Renal cortex interstitium (tissue), 15 donors: ENCODE measurements at places on chromosomes 3 and 15. TPM values are rescaled to one million over a fixed set of nuclear protein-coding genes. Genes with fewer than 3 reads are reported as not detected.
A peak's percentile ranks its signal among the peaks of the same experiment; 100 is the strongest.

DNA sequence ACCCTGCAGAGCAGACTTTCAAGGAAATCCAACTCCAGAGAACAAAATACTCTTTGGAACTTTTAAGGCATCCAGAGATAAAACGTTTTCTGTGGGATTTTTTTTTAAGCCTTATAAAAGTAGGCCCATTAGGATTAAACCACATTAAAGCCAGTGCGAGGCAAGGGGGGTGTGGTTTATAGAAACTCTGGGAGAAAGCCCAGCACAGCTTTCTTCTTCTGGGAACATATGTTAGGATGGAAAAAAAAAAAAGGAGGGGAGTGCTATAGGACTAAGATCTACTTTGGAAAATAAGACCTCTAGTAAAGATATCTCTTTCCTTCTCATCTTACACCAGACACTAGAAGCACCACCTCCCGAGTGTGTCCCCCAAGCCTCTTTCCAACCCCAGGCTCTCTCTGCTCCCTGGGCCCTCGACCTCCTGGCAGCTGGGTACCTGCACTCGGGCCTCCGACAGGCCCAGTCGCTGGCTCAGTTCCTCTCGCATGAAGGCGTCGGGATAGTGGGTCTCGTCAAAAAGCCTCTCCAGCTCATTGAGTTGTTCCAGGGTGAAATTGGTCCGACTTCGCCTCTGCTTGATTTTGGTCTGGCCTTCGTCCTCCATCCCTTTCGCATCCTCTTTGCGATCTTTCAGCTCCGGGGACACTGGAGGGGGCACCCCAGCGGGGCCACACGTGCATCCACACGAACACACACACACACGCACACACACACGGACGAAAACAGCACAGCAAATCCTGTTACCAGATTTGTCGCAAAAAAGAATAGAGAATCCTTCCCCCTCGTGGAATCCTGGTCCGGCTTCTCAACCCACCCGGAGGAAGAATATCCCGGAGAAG lies 3.8 kb downstream of the SHOX2 start:
- DNase-seq: no peak

DNA sequence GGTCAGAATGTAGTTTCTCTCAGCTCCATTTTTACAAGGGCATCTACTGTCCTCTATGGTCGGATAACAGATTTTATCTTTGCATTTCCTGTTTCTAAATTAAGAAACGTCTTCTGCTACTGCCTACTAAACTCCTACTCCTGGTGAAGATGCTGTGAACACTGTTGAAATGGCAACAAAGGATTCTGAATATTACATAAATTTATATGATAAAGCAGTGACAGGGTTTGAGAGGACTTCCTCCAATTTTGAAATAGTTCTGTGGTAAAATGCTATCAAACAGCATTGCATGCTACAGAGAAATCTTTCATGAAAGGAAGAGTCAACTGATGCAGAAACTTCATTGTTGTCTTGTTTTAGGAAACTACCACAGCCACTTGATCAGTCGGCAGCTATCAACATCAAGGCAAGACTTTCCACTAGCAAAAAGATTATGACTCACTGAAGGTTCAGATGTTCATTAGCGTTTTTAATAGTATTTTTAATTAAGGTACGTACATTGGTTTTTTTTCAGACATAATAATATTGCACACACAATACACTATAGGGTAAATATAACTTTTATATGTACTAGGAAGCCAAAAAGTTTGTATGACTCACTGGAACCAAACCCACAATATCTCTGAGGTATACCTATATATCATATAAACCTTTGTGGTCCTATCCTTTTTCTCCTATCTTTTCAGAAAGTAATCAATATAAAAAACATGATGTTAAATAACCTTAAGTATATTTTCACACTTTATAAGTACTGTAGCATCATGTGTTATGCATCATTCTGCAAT lies 156.1 kb downstream of the STAG1 start:
- DNase-seq: no peak

- no peak for DNase-seq
These were observed 19.1 kb upstream of the ATP13A3 start for GRCh38 chr3:194505791-194506415.

DNA sequence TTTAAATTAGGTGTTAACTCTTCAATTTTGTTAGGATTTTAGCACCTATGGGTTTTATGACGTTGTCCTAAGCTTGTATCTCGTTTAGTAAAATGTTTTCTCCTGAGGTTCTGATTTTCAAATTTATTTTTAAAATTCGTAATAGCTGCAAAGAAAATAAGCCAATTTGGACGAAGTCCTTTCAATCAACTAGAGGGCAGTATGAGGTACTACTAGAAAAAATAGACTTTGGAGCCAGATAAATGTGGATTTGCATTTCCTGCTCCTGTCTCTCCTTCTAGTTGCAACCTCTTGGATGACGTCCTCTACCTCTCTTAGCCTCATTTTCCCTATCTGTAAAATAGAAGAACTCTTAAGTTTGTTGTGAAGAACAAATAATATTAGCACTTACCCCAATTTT lies 81.1 kb downstream of the SLTM start:
- DNase-seq: no peak

DNA sequence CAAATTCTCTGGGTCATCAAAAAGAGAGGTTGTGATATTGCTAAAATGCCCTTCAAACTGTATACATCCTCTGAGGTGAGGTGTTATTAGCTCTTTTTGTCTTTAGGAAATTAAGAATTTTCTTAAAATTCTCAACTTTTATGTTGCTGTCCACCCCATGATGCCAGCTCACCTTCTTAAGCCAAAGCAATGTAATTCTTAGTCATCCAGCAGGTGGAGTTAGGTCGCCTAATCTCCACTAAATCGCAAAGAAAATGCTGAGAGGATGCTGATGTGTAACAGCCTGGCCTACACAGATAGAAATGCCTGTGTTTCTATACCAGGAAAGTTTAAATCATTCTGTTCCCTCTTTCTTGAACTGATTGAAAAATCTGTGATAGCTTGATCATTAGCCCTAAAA lies 770.2 kb upstream of the ALCAM start:
- peak; percentile 17 for DNase-seq

DNA sequence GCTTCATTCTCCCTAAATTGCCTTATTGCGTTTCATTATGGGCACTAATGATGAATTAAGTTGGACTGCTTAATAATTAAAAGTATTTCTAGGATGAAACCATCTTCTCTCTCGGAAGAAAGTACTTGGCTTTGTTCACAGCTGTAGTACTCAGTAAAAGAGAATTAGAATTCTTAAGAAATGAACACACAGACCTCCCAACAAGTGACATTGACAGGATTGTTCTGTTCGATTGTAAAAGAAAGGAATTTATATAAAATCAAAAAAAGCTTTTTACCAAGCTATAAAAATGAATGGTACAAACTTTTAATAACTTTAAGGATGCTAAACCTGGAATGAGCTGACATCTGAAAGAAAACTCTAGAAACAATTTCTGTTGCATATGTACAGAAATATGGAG lies 416.4 kb upstream of the THRB start:
- DNase-seq: no peak

DNA sequence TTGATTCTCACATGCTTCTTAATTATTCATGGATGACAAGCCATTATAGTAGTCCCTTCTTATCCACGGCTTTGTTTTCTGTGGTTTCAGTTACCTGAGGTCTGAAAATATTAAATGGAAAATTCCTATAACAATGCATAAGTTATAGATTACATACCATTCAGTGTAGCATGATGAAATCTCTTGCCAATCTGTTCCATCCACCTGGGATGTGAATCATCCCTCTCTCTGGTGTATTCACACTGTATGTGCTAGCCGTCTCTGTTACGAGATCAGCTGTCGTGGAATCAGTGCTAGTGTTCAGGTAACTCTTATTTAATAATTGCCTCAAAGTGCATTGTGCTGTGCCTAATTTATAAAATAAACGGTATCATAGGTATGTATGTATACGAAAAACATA lies 5.2 kb downstream of the WDR5B start:
- DNase-seq: no peak

GRCh38 chr15:40796041-40796440 lies 10.8 kb upstream of the ZFYVE19 start:
- DNase-seq: no peak

DNA sequence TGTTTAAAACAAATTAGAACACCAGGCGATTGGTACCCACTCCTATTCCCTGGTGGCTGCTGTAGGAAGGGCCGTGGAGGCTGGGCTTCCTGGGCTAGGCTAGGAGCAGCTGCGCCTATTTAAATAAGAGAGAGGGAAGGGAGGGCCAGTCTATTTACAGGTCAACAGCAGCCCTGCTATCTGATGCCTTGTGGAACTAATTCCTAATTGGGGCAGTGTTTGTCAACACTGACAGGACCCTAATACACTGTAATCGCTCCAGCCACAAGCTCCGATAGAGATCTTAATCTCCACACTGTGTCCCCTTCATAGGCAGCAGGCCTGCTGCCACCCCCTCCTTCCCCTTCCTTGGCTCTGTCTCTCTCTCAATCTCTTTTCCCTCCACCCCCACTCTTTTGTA lies 116.9 kb upstream of the SOX14 start:
- DNase-seq: no peak

- no peak for DNase-seq
These were observed 176.9 kb downstream of the TNIK start for GRCh38 chr3:171283183-171283847.

Gene SIDT1
- polyA plus RNA-seq: 3.9 TPM

Gene ADAMTSL3
- polyA plus RNA-seq: 5.3 TPM

Gene PPP1R14D
- 0.27 TPM for polyA plus RNA-seq

Gene CELSR3
- 1.3 TPM for polyA plus RNA-seq

Gene RETNLB
- not detected for polyA plus RNA-seq
